ENCODE measurements at places on chromosomes 5 and 9. TPM values are rescaled to one million over a fixed set of nuclear protein-coding genes. Genes with fewer than 3 reads are reported as not detected.

PGM5 gene
- total RNA-seq: 1.4 TPM

NRG2 gene
- total RNA-seq: 0.39 TPM

CARD9 gene
- 0.15 TPM for total RNA-seq

TSSK1B gene
- total RNA-seq: not detected

NR2F1-AS1 gene
- 23.0 TPM for total RNA-seq

FOXD4 gene
- total RNA-seq: not detected

DOCK2 gene
- 1.2 TPM for total RNA-seq

PCDH1 gene
- 479 TPM for total RNA-seq

INVS gene
- 19.4 TPM for total RNA-seq

NOL6 gene
- 23.5 TPM for total RNA-seq

ANKRA2 gene
- 11.8 TPM for total RNA-seq

TMEFF1 gene
- total RNA-seq: 35.1 TPM

EPB41L4B gene
- 0.88 TPM for total RNA-seq

BARX1 gene
- total RNA-seq: not detected

TPPP gene
- 0.19 TPM for total RNA-seq

SOHLH1 gene
- total RNA-seq: not detected

PCDHGB1 gene
- total RNA-seq: 0.82 TPM

ZDHHC11B gene
- total RNA-seq: not detected

LPAR1 gene
- total RNA-seq: 0.53 TPM

RCL1 gene
- 10.7 TPM for total RNA-seq

CATSPER3 gene
- total RNA-seq: not detected

ANGPTL2 gene
- total RNA-seq: 25.5 TPM

PHF24 gene
- 0.06 TPM for total RNA-seq

CACNA1B gene
- total RNA-seq: 0.41 TPM

SLIT3 gene
- total RNA-seq: 7.4 TPM

ZNF608 gene
- total RNA-seq: 30.9 TPM

TAF11L10 gene
- not detected for total RNA-seq

TSTD2 gene
- 7.1 TPM for total RNA-seq

FLT4 gene
- total RNA-seq: 203 TPM

IRX2 gene
- not detected for total RNA-seq

SPAG8 gene
- total RNA-seq: 0.53 TPM

Measured in glomerular endothelial cell (primary cell).